Stimulated activated CD4-positive, alpha-beta T cell treated with anti-CD3 and anti-CD28 coated beads, Interleukin-1b, Interleukin-23, amount 100 ng/mL, for 1 hour (primary cell): ENCODE measurements at places on chromosomes 6 and 20.

- no peak for DNase-seq
These were observed 149.1 kb upstream of the TENT5A start for GRCh38 chr6:81901551-81901966.

DNA sequence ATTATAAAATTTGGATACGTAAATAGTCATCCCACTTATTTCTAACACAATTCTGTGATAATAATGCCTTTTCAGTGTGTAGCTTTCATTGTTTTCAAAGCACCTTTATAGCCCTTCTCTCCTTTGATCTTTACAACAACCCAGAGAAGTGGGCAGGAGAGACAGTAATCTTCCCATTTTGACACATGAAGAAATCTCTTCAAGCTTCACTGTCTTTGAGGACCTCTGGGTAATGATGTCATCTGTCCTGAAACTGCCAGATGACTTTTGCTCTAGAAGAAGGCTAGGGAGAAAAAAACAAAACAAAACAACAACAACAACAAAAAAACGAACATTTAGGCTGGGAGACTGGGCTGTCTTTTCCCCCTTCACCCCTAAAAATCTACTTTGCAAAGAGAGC, 203.0 kb downstream of the KCNQ5 start:
- DNase-seq = no peak

DNA sequence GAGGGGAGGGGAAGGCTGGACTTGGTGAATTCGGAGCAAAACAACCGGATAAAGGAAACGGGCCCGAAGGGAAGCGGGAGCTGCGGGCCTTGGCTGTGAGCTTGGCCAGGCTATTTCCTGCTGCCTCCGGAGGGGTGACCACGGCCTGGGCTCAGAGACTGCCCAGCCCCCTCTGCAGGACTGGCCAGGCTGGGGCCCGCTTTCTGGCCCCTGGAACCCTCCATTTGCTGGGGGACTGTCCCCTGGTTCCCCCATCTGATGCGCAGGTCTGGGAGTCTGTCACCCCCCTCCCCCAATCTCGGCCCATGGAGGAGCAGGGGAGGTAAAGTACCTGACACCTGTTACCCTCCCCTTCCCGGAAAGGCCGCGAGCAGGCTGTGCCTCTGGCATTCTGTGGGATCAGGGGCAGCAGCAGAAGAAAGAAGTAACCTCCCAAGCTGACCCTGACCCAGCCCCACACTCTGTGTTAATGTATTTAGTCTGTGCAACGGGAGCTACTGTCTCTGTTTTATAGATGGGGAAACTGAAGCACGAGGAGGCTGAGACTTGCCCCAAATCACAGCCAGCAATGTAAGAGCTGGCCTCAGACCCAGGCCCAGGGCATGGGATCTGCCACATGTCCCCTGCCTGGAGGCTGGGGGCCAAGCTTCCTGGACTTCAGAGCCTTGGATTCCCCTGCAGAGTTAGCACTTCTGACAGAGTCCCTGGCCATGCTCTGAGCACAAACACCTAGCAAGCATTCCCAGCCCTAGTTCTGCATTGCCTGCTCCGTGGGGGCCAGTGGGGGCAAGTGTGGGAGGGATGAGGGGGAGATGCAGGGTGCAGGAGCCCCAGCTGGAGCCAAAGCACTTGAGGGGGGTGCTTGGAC, 3.5 kb downstream of the C20orf204 start:
- no peak for DNase-seq

DNA sequence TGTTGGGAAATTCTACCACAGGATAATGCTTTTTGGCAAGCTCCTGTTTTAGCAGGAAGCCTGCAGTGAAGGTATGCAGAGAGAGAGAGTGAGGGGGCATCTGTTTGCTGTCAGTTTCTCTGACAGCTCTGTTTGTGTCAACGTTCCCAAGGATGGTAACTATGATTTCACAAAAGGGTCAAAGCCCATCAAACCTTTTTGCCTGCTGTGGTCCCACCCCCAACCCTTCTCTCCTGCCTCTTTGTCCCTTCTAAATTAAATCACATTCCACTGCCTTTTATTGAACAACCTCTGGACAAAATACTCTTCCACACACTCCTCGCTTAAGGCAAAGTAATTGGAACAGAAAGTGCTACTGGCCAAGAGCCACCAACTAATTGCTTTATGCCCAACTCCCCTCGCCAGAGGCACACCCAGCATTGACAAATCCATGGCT, 128.3 kb downstream of the TSHZ2 start:
- no peak for DNase-seq

- DNase-seq = no peak
These were observed 37.3 kb upstream of the TOP1 start for GRCh38 chr20:40991181-40991889.
